Mesothelial cell of epicardium (in vitro differentiated cells): ENCODE measurements at places on chromosomes 7 and 10. TPM values are rescaled to one million over a fixed set of nuclear protein-coding genes. Genes with fewer than 3 reads are reported as not detected.

PLAU gene
- 3.4 to 5.1 TPM (median 4.7 TPM) in 3 replicates for total RNA-seq

NOS3 gene
- total RNA-seq, result 6.0 to 7.8 TPM (median 6.6 TPM) in 3 replicates

LLCFC1 gene
- total RNA-seq, result not detected in 3 replicates

CYP2C8 gene
- 5.0 to 5.8 TPM (median 5.3 TPM) in 3 replicates for total RNA-seq

OPN1SW gene
- not detected in 3 replicates for total RNA-seq

VIPR2 gene
- total RNA-seq, result 0.04 to 0.20 TPM (median 0.14 TPM) in 3 replicates

CNPY1 gene
- not detected in 3 replicates for total RNA-seq

OGDH gene
- total RNA-seq, result 67.4 to 72.8 TPM (median 71.2 TPM) in 3 replicates

GJD4 gene
- not detected in 3 replicates for total RNA-seq

CHAT gene
- total RNA-seq, result not detected in 3 replicates

VPS37D gene
- 15.4 to 16.7 TPM (median 16.1 TPM) in 3 replicates for total RNA-seq

SPDYE2B gene
- not detected in 3 replicates for total RNA-seq

HILPDA gene
- 25.1 to 27.1 TPM (median 25.6 TPM) in 3 replicates for total RNA-seq

ANKMY2 gene
- total RNA-seq, result 23.5 to 25.0 TPM (median 24.4 TPM) in 3 replicates

HMX2 gene
- not detected in 3 replicates for total RNA-seq

GRID1 gene
- 0.11 to 0.54 TPM (median 0.22 TPM) in 3 replicates for total RNA-seq

CUEDC2 gene
- 75.0 to 80.5 TPM (median 75.6 TPM) in 3 replicates for total RNA-seq

INPP5A gene
- 36.4 to 41.8 TPM (median 41.0 TPM) in 3 replicates for total RNA-seq

LRRC4 gene
- 2.3 to 3.2 TPM (median 2.9 TPM) in 3 replicates for total RNA-seq

NT5C3A gene
- total RNA-seq, result 28.2 to 32.0 TPM (median 29.8 TPM) in 3 replicates

PRLHR gene
- total RNA-seq, result not detected in 3 replicates

NPM3 gene
- 42.4 to 45.6 TPM (median 45.2 TPM) in 3 replicates for total RNA-seq

STOX1 gene
- total RNA-seq, result 2.5 to 3.0 TPM (median 2.6 TPM) in 3 replicates

MALRD1 gene
- 8.4 to 11.1 TPM (median 10.4 TPM) in 3 replicates for total RNA-seq

TFEC gene
- total RNA-seq, result 0.11 to 0.49 TPM (median 0.44 TPM) in 3 replicates

KNDC1 gene
- total RNA-seq, result 20.3 to 23.7 TPM (median 21.0 TPM) in 3 replicates

PTPN20 gene
- not detected in 3 replicates for total RNA-seq

SLC13A4 gene
- 0.09 to 0.14 TPM in 2 of 3 replicates, not detected in the other for total RNA-seq

CXCL12 gene
- 42.4 to 48.4 TPM (median 45.8 TPM) in 3 replicates for total RNA-seq

CALML5 gene
- total RNA-seq, result 0.42 TPM in 1 of 3 replicates, not detected in the others

ENKUR gene
- total RNA-seq, result 0.25 to 0.36 TPM (median 0.27 TPM) in 3 replicates

CYP3A5 gene
- total RNA-seq, result 9.0 to 10.1 TPM (median 9.2 TPM) in 3 replicates
